ENCODE measurements at places on chromosomes 1 and 21.

DNA sequence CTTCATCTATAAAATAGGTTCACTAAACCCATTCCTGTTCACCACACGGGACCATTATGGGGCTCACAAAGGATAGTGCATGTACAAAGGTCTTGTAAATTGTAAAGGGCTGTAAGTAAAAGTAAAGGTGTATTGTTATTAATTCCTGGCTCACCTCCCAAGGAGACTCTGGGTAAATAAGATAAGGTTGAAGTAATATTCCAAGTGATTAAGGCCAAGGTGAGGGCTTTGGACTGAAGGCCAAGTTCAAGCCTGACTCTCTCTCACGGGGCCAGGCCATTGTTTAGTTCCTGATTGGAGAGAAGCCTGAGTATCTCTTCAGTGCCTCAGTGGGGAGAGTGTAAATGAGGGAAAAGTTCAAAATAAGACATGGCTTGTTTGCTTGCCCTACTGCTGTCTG is 19.5 kb upstream of the ZFYVE9 start:
- no peak for DNase-seq

- no peak for DNase-seq
Observed at GRCh38 chr1:156336242-156336641, 1.9 kb downstream of the CCT3 start.

DNA sequence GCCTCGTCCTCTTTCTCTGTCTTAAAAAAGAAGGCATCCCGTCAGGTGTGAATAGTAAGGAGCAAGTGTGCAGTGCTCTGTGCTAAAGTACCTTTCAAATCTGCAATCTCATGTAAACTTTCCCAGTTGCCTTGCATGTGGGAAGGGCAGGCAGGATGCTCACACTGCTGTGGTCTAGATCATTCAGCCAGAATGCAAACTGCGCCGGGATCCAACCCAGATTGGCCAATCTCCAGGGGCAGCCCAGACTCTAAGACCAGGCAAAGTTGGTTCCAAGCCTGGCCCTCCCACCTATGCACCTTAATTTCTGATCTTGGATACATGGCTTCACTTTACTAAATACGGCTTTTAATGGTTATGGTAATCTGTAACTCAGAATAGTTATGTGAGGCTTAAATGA is 3.2 kb upstream of the MAP1LC3C start:
- DNase-seq, result no peak

DNA sequence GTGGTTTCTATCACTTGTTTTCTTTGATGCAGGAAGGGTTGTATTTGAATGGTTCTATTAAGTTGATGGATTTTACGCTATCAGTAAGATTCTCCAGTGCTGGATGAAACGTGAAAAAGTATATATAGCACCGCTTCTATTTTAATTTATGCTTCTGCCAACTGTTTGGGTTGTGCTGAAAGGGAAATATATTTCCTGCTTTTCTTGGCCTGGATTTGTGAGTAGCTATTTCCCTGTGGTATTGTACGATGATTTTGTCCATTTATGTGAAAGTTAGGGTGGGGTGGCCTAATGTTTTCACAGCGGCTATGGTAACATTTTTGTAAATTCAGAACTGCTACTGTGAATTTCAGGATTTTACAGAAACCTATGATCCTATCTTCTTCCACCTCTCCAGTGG is 322 bp downstream of the C1orf162 start:
- no peak for DNase-seq

- DNase-seq, result no peak
Observed at GRCh38 chr1:225711236-225711937, 58.5 kb upstream of the ENAH start.
